ENCODE measurements at places on chromosomes 1 and 21.

DNA sequence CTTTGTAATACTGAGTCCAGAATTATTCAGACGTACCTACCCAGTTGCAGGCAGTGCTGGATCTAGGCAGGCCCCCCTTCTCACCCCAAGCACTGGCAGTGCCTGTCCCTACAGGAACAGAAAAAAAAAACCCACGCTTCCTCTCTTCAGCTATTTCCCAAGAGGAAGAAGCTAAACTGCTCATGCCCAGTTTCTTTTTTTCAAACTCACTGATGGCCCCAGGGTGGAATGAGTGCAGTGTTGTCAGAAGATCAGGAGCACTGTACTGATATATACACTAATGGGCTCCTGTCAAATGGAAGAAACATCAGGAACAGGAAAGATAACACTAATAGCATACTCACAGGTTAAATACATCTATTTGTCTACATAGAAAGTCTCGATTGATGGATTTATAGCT, 28.2 kb upstream of the DOCK7 start:
- H3K4me3 ChIP-seq = no peak overlapping the region
- H3K4me1 ChIP-seq = no peaks in the 10 kb centered on the region
- no peak for DNase-seq

DNA sequence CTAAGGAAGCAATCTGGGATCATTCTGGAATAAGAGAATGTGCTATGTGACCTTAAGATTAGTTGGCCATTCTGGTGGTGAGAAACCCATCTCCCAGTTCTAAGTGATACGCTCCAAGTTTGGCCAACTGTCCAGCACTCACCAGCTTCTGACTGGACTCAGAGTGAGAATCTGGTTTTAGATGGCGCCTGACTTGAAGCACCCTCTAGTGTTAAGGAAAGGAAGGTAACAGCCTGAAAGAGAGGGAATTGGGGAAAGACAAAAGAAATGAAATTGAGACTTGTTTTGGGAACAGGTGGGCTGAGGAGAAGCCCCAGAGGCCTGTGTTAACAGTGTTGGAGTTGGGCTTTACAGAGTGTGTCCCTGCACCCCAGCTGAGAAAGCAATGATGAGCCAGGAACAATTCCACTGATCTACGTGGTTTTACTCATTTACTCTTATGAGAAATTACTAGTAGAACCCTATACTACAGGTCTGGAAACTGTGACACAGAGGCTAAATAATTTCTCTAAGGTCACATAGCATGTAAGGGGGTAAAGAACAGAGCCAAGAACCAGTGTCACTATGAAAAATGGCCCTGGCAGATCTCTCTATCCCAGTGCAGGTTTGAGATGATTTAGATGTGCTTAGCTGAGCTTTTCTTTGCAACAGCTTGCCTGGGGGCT, 9.3 kb upstream of the FCAMR start:
- no peak overlapping the region for H3K4me3 ChIP-seq
- DNase-seq = no peak
- no peaks in the 10 kb centered on the region for H3K27me3 ChIP-seq

GRCh38 chr1:7220712-7221252, 435.5 kb downstream of the CAMTA1 start:
- no peaks in the 10 kb centered on the region for H3K36me3 ChIP-seq
- H3K27ac ChIP-seq = no peak overlapping the region
- no peak for DNase-seq
- no peak overlapping the region for H3K4me3 ChIP-seq
- no peaks in the 10 kb centered on the region for H3K27me3 ChIP-seq

- H3K27ac ChIP-seq = no peak overlapping the region
- H3K4me1 ChIP-seq = no peaks in the 10 kb centered on the region
- no peaks in the 10 kb centered on the region for H3K27me3 ChIP-seq
- no peak overlapping the region for H3K4me3 ChIP-seq
- DNase-seq = no peak
- H3K36me3 ChIP-seq = no peaks in the 10 kb centered on the region
Measured at GRCh38 chr1:9075022-9075421, 5.6 kb upstream of the SLC2A5 start.

DNA sequence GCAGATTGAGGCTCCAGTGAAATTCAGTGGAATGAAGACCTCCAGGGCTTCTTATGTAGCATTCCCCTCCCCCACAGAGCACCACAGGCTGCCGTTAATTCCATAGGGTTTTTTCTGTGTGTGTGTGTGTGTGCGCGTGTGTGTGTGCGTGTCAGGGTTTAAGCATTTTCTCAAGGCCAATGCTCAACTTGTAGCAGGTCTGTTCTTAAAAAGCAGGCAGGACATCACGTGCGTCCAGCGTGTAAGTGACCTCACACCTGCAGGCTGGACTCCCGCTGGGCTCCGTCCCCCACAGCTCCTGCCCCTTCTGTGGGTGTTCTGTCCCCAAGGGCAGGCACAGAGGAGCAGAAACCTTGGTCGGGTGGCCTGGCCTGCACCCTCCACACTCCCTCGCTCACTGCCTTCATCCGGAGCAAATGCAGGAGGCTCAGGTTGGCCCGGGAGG, 5.3 kb downstream of the PRDM16 start:
- no peak for DNase-seq
- H3K4me1 ChIP-seq = no peaks in the 10 kb centered on the region
- no peak overlapping the region for H3K27ac ChIP-seq
- H3K4me3 ChIP-seq = no peak overlapping the region
- no peaks in the 10 kb centered on the region for H3K36me3 ChIP-seq

DNA sequence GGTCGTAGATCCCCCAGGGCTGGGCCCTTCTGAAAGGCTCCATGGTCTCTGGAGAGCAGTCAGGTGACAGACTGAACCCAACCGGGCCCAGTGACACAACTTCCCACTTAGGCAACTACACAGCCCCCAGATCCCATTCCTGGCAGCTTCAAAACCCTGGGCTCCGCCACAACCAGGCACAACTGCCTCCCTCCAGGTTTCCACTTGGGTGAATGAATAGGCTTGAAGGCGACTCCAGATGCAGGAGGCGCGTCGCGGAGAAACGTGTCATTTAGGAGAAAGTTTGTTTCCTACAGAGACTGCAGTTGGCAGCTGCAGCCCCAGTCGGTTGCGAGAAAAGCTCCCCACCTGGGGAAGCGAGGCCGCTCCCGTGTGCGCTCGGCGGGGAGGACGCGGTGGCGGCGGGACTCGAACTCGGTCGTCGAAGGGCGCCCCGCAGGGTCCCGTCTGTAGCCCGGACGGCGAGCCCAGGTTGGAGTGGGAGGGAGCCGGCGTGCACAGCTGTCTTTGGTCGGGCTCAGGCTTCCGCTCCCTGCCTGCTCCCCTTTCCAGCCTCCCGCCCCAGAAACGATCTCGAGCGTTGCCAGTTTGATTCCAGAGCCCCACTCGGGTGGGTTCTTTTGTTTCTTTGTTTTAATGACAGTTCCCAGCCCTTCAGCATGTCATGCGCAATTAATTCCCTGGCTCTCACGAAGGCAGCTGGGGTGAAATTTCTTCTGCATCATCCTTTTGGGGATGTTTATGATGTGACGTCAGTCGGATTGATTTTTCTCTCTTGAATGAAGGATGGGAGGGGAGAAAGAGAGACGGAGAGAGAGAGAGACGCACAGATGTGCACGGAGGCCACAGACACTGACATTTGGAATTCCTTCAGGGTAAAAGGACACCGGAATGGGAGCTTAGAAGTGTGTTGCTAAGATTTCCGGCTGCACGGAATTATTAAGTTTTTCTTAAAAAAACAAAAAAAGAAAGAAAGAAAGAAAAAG, 862 bp upstream of the SGIP1 start:
- no peaks in the 10 kb centered on the region for H3K36me3 ChIP-seq
- H3K4me3 ChIP-seq = peak overlapping the region; percentile 41
- DNase-seq = no peak
- H3K27ac ChIP-seq = peak overlapping the region; percentile 65
- H3K4me1 ChIP-seq = no peaks in the 10 kb centered on the region

- no peaks in the 10 kb centered on the region for H3K36me3 ChIP-seq
- H3K27me3 ChIP-seq = no peaks in the 10 kb centered on the region
- H3K27ac ChIP-seq = peak overlapping the region; percentile 100
- peak overlapping the region; percentile 99 for H3K4me3 ChIP-seq
Measured at GRCh38 chr21:33403786-33404585, 773 bp downstream of the IFNGR2 start.

- no peak overlapping the region for H3K4me3 ChIP-seq
- H3K27ac ChIP-seq = no peak overlapping the region
Measured at GRCh38 chr1:177978530-177978929, 8.7 kb upstream of the SEC16B start.

DNA sequence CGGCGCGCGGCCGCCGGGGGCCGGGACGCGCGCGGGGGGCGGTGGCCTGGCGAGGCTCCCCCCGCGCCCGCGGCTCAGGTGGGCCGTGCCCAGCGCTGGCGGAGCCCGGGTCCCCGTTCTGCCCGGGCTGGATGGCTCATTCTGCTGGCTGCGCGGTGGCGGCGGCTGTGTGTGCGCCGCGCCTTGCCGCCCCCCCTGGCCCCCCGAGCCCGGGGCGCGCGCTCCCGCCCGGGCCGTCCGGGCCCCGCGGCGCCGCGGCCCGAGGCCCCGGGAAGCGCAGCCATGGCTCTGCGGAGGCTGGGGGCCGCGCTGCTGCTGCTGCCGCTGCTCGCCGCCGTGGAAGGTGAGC, at the start of gene EPHB2:
TSS of gene EPHB2 (plus strand) at position 139 of the 349 bp plus-strand sequence. CDS start at position 283, 144 bp downstream.
- no peaks in the 10 kb centered on the region for H3K4me1 ChIP-seq
- peak within 1 kb of the TSS; percentile 73 for H3K4me3 ChIP-seq
- no peak for DNase-seq
- no peak within 1 kb of the TSS for H3K27ac ChIP-seq

DNA sequence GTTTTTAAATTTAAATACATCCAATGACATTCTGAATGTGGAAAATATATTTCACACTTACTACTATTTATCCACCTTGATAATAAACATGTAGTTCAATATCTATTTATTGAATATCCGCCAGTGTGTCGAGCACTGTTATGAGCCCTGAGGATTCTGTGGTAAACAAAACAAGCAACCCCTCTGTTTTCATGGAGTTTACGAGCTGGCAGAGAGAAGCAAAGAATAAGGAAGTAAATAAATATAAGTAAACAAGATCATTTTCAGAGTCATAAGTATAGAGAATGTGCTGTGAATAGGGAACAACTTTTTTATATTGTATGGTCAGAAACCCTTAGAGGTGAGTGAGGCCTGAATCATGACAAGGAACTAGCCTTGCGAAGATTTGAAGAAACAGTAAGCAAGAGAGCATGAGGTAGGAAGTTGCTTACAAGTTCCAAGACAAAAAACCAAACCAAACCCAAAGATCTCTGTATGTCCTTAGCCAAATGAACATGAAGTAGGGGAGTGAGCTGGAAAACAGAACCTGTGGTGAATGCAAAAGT, 6.4 kb upstream of the SERBP1 start:
- H3K4me3 ChIP-seq = no peak overlapping the region
- DNase-seq = no peak
- no peak overlapping the region for H3K27ac ChIP-seq
- no peaks in the 10 kb centered on the region for H3K27me3 ChIP-seq
- no peaks in the 10 kb centered on the region for H3K36me3 ChIP-seq

DNA sequence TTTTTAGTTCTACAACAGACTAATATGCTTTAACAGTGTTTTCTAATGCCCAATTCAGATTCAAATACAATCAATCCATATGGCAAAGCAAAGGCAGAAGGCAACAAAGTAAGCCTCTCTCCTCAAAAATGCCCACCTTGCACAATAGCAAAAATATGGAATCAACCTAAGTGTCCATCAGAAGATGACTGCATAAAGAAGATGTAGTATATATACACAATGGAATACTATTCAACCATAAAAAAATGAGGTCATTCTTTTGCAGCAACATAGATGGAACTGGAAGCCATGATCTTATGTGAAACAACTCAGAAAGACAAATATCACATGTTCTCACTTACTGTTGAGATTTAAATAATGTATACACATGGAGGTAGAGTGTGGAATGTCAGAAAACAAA, 80.7 kb downstream of the EIF4G3 start:
- no peaks in the 10 kb centered on the region for H3K27me3 ChIP-seq
- DNase-seq = no peak
- no peak overlapping the region for H3K27ac ChIP-seq
- no peaks in the 10 kb centered on the region for H3K4me1 ChIP-seq
- H3K4me3 ChIP-seq = no peak overlapping the region

- H3K36me3 ChIP-seq = no peaks in the 10 kb centered on the region
- no peak for DNase-seq
- H3K4me3 ChIP-seq = peak overlapping the region; percentile 45
Measured at GRCh38 chr1:155218854-155219591, 10.5 kb downstream of the MTX1 start.

GRCh38 chr1:36565576-36566501, 83.1 kb upstream of the CSF3R start:
- DNase-seq = peak; percentile 46
- no peaks in the 10 kb centered on the region for H3K4me1 ChIP-seq
- H3K27me3 ChIP-seq = no peaks in the 10 kb centered on the region
- no peak overlapping the region for H3K27ac ChIP-seq
- H3K4me3 ChIP-seq = no peak overlapping the region
- H3K36me3 ChIP-seq = no peaks in the 10 kb centered on the region

DNA sequence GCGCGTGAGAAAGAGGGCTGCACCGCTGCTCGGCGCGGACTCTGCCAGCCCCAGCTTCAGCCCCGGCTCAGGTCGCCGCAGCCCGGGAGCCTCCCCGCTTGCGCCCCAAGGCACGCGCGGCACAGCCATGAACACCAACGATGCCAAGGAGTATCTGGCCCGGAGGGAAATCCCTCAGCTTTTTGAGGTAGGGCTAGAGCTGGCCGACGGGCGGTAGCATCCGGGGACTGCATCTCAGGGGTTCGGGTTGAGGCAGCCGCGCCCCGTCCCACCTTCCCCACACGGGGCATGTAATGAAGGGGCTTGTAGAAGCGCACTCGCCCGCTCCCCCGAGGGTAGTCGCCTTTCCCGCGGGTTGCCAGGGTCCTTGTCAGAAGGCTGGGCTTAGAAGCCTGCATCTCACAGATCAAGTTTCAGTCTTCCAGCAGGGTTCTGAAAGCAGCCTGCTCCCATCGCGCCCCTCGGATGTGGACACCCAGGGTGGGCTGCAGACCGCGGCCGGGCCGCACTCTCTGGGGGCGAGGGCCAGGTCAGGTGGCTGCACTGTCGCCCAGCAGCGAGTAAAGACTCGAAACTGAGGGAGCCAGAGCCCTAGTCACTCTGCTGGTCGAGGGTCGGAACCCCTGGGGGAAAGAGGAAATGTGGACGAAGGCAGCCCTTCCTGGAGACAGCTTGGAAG, 507 bp downstream of the AK5 start:
- no peak for DNase-seq
- no peaks in the 10 kb centered on the region for H3K27me3 ChIP-seq
- H3K4me1 ChIP-seq = no peaks in the 10 kb centered on the region
- H3K27ac ChIP-seq = peak overlapping the region; percentile 56

GRCh38 chr1:36089393-36090121, 865 bp downstream of the ADPRS start:
- H3K36me3 ChIP-seq = no peaks in the 10 kb centered on the region
- H3K4me3 ChIP-seq = peak overlapping the region; percentile 84
- peaks cover 21% of the 10 kb centered on the region for H3K4me1 ChIP-seq
- no peaks in the 10 kb centered on the region for H3K27me3 ChIP-seq
- DNase-seq = no peak

GRCh38 chr1:57832612-57833011, 408.8 kb upstream of the DAB1 start:
- H3K36me3 ChIP-seq = no peaks in the 10 kb centered on the region
- H3K27ac ChIP-seq = no peak overlapping the region
- DNase-seq = no peak
- H3K27me3 ChIP-seq = no peaks in the 10 kb centered on the region
- no peak overlapping the region for H3K4me3 ChIP-seq

GRCh38 chr1:114100148-114100547, 53.5 kb downstream of the SYT6 start:
- no peak for DNase-seq
- H3K4me3 ChIP-seq = no peak overlapping the region
- H3K27me3 ChIP-seq = no peaks in the 10 kb centered on the region
- H3K27ac ChIP-seq = no peak overlapping the region
